ENCODE measurements at places on chromosomes 12 and 14.

GRCh38 chr12:111732786-111733185 is 33.9 kb upstream of the ALDH2 start:
- no peak for DNase-seq

DNA sequence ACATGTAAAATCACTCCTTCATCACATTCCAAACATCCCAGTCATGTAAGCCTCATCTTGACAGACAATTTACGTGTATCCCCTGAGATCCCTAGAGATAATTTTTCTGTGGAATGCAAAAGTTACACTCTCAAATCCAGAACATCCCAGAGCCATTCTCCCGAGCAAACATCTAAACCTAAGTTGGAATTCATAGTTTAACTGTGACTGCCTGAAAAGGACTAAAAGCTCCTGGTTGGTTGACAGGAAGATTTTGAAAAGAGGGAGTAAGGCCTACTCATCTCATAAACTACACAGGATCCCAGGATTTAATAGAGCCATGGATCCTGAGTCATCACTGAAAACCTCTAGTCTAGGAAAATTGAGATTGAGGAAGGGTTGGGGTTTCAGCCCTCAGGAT is 123.6 kb downstream of the SCN8A start:
- DNase-seq, result no peak

DNA sequence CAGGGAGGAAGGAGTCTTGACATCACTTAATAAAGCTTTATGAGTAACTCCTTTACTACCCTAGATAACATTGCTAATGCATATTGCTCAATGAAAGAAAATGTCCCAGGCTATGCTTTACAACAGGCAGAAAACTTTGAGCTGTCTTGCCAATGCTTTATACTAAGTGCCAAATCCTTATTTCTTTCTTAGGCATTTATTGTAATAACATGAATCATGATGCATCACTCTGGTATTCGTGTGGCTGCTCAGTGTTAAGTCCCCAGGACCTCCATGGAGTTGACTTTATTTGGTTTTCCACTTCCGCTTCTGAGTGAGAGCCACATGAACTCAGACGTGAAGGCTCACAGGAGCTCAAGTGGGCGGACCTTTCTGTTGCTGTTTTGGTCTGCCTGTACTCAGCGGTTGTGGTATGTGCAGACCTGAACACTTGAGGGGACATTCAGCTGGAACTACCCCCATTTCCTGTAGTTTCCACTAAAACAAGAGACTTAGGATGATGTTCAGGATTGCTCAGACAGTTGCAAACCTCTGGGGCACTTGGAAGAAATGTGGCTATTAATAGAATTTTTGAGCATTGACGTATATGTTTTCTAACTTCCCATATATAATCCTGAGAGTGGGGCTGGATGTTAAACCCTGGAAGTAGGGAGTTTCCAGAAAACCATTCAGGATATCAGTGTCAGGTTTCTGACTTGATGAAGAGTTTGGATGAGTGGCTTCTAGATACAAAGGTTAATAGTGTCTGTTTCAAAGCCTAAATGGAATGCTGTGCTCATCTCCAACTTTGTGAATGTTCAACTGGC is 258.6 kb downstream of the MSRB3 start:
- no peak for DNase-seq

DNA sequence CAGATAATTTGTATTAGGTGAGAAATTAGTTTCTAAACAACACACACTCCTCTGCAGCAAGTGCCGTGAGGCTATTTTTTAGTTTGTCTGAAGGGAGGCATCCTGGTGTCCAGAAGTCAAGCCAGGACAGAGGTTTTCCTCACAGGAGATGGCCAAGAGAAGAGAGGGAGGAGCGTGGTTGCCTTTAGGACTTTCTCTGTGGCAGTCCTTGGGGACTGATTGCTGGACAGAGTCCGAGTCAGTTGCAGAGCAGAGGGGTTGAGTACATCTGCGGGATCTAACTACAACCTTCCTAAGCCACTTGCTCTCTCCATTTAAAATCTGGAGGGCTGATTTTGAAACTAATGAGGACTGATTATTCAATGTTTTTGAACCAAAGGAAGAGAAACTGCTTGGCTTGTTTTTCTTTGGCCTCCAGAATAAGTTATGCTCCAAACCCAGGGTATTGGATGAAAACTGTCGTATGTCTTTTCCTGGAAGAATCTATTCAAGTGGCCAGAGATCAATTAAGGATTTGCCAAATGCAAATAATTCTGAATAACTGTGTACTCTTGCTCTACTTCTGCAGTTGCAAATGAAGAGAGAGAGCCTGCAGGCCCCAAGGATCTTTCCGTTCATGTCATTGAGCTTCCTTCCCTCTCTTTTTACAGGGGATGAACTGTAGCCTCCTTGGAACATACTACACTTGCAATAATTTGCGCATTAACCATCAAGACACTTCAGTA is 1.2 kb downstream of the SLCO1C1 start:
- DNase-seq, result no peak

GRCh38 chr14:57390806-57391516 is 575 bp downstream of the NAA30 start:
- peak; percentile 47 for DNase-seq

DNA sequence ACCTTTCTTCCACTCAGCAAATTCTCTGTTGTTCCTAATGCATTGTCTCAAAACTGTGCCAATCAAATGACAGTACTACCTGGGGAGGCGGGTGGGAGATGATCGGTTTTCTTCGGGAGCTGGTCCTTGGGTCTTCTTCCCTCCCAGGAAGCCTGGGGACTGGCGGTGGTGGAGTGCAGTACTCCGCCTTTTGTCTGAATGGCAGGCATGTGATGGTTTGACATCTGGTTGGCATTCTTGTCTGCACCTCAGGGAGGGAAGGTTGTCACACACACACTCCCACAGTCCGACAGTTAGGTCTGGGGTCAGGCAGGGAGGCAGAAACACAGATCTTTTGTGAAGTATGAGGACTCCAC is 114.8 kb downstream of the SNAPC1 start:
- DNase-seq, result no peak

DNA sequence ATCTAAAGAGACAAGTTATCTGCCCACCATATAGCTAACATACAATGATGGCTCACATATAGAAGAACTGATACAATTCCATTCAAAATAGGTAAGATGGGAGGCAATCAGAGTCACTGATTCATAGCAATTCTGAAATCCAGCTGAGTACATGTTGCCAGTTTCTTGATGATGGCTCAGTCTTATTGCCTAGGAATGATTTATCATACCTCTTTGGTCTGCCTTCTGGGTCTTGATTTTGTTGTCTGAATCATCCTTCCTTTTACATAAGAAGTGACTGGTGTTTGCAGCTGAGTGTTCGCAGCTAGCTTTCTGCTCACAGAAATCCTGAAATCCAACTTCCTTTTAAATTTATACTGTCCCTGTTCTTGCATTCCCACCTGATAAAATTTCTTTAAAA is 463.2 kb upstream of the MGAT4C start:
- no peak for DNase-seq

DNA sequence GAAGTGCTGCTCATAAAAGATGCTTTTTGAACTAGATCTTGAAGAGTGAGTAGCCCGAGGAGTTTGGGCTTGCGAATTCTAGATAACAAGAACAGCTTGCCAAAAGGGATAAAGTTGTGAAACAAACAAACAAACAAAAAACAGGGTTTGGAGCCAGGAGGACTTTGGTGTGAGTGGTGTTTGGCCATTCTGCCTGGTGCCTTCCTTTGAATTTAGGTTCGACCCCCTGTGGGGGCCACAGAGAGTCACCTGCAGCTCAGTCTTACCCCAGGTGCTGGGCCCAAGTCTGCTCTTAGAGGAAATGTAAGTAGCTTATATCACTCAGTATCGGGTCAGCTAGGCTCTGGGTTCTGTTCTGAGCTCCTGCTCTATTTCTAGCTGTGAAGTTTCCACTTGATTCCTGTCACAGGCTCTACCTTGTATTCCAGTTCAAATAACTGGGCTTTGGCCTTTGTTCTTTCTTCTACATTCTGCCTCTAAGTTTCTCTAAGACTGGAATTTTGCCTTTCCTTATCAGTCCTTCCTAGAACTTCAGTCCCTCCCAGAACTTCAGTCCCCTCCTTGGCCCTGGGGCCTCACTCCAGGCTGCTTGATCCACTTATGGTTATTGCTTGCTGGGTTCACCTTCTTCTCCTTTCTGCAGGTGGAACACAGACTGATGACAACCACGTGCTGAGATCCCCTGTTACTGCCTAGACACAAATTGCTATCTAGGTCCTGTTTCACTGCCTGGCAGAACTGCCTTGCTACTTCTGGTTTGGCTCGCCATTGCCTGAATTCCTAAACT is 20.5 kb upstream of the DUSP6 start:
- DNase-seq, result no peak

GRCh38 chr12:79692860-79693577 is 2.3 kb upstream of the PAWR start:
- no peak for DNase-seq

DNA sequence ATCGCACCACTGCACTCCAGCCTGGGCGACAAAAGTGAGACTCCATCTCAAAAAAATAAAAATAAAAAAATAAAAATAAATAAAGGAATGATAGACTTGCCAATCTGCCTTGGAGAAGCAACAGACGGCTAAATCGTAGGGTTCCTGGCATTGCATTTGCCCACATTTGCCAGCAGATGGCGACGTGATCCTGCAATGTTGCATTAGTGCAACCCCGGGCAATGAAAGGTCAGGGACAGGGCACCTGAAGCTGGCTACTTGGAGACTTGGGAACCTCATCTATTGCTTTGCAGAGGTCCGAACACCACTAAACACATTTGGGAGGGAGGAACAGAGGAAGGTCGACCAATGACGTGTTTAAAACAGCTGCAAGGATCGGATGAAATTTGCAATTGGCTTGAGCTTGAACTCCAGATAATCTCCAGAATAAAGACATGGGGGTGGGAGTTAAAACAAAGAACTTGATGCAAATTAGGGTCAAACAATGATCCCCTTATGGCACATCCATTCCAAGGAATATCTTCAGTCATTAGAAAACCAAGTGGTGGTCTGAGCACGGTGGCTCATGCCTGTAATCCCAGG is 34.6 kb downstream of the SPRING1 start:
- peak; percentile 60 for DNase-seq

GRCh38 chr14:35403114-35403602 is 1.4 kb downstream of the NFKBIA start:
- peak; percentile 68 for DNase-seq

All from activated T-cell treated with anti-CD3 and anti-CD28 coated beads, Interleukin-2, amount 50 U/mL, for 72 hours (primary cell).